ENCODE measurements at places on chromosomes 1 and 21.

- DNase-seq: no peak
Measured at GRCh38 chr1:153343040-153343681, 5.5 kb downstream of the PGLYRP4 start.

GRCh38 chr1:67312615-67313014 is 4.9 kb downstream of the IL12RB2 start:
- no peak for DNase-seq

GRCh38 chr1:241593186-241593585 is 47.0 kb downstream of the CHML start:
- DNase-seq: peak; percentile 68

- no peak for DNase-seq
Measured at GRCh38 chr21:40556442-40556968, 290.5 kb downstream of the DSCAM start.

DNA sequence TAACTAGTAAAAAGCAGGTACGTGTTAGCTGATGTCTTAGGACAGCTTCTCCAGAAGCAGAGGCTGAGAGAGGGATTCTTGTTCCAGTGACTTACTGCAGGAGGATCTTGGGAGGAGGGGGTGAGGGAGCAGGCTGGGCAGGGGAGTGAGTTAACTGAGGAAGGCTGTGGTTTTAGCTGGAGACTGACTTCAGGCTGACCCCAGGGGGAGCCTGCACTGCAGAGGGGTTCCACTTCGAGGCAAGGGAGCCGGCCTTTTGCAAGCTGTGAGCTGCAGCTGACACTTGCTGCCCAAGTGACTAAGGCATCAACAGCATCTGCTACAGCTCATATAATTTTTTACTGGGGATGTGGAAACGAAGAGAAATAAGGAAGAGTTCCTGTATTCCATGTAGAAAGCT is 50.4 kb upstream of the SOD1 start:
- DNase-seq: no peak

- no peak for DNase-seq
Measured at GRCh38 chr1:65165269-65165993, 17.4 kb downstream of the AK4 start.

DNA sequence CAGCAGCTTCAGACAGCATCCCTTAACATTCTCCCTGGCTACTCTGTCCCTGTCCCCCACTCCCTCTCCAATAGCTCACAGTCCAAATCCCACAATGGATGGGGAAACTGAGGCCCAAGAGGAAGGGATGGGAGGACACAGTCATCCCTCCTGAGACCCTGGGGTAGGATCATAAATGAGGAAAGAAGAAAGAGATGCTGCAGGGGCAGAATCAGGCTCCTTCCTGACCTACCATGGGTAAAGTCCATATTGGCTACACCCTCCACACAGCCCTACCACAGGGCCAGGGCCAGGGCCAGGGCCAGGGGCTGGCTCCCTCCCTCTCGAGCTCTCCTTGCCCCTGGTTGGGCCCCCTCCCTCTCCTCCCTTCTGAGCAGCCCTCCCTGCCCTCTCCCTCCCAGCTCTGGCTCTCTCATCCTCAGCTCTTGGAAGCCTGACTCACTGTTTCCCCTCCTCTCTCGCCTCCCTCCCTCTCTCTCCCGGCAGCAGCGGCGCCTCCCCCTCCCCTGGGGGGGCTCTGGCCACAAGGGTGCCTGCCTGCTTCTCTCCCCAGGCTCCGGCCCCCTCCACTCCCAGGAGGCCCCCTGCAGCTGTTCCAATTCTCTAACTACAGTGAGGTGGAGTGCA is 4.9 kb downstream of the AHDC1 start:
- peak; percentile 64 for DNase-seq

- DNase-seq: no peak
Measured at GRCh38 chr1:154996966-154997701, 3.7 kb downstream of the LENEP start.

DNA sequence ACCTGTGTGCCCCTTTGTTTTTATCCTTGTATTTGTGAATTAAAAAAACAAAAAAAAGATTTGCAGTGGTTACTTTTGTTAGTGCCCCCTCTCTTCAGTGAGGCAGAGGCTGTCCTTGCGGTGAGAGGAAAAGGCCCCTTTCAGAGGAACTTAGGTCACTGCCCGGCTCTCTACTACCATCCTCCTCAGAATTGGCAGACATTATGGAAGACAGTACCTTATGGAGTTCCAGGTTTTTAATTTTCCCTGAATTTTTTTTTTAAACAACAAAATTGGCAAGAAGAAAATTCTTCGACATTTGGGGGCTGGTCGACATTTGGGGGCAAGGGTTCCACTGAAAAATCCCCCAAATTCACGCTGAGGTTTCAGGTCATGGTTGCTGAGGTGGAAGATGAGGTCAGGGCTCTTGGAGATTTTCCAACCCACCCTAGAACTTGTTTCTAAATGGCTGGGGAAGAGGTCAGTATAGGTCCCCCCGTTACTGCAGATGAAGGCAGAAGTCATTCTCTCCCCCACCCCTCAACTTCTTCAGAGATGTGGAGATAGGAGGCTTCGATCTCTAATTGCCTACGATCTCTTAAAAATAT is 5.3 kb downstream of the RXFP4 start:
- no peak for DNase-seq

DNA sequence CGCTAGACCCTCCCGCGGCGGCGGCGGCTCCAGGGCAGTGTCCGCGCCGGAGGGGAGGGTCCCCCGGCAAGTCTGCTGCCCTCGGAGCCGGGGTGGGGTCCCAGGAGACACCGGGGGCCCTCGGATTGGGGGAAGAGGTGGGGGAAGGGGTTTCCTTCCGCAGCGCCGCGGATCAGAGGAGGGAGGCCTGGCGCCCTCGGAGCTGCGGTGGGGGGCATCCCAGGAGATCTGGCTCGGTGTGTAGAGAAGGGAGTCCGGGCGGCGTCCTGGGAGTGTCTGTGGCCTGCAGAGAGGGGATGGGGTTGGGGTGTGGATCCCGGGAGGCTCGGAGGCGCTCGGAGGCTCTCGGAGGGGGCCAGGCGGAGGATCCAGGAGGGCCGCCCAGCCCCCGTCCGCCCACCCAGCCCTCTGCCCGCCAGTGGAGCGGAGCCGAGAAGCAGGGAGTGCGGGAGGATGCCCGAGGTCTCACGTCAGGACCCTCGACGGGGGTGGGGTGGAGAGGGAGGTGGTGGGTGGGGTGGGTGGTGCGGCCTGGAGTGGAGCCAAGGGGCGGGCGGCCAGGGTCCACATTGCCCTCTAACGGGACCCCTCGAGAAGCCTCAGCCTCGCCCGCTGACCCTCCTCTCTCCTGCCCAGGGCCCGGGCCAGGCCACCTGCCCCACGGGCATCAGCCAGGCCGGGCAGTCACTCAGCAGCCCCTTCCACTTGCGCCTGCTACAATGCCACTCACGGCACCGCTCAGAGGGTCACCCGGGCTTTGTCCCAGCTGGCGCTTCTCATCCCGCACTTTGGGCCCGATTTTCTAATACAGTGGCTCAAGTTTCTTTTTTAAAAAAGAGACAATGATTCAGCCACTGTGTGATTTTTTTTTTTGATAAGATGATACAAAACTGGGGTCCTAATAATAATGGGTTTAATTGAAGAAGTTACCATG is 60.2 kb upstream of the ARHGEF16 start:
- DNase-seq: no peak

GRCh38 chr1:208242941-208243526 is 1.1 kb downstream of the PLXNA2 start:
- DNase-seq: peak; percentile 14

DNA sequence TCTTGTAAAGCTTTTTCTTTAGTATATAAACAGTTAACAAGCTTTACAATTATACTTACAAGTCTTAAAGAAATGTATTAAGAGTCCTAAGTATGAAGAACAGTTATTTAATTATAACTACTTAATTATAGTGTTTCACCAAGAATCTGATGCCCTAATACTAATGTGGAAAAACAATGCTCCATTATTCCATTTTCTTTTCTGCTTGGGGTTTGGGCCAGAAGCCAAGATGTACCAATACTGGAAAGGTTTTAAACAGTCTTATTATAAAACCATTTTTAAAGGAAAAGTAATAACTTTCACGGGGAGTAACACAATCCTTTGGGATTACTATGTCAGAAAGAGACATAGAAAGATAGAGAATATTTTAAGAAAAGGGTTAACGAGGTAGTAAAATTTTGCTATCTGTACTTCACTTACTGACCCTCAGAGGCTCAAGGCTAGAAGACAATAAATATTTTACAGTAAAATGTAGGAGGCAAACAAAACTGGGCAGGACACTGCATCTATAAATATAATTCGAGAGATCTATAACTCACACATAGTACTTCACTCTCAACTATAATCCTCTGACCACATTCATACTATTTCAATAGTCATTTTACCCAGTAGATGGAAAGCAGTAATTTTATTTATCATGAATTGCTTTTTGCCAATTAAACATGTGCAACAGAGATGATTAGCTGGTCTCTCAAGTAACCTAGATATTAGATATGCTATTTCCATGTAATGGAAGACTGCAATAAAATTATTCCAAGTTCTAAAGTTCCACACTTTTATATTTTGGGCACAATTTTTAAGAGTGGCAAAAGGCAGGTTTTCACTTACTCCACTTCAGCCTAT is 63.9 kb downstream of the LTN1 start:
- no peak for DNase-seq

DNA sequence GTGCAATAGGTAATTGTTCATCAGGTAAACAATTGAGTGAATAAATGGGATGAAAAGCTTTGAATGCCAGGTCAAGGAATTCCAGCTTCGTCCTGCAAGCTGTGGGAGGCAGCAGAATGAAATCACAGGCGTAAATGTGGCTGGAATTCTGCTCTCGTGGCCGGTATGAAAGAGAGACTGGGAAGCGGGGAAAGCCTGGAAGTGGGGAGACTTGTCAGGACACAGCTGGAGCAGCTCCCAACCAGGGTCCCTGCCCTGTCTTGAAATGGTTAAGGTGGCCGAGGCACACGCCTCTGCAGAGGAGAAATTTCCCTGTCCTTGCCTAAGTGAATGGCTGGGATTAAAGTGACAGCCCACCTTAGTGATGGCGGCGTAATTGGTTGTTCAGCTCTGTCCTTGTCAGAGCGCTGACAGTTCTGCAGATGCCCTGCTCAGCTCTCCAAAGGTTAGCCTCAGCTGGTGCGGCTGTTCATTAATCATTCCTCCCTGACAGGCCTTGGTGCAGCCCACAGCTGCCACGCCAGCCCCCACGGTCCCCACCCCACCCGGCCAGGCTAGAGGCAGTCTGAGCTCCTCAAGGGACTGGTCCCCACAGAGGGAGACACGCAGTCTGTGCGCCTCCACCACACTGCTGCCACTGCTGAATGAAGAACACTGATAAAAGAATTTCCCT is 398.3 kb upstream of the POU3F1 start:
- DNase-seq: no peak

- DNase-seq: no peak
Measured at GRCh38 chr1:245444945-245445344, 290.2 kb downstream of the KIF26B start.
